ENCODE measurements at places on chromosomes 3 and 15.

GRCh38 chr3:161413855-161414210 lies 42.5 kb upstream of the SPTSSB start:
- DNase-seq: no peak

DNA sequence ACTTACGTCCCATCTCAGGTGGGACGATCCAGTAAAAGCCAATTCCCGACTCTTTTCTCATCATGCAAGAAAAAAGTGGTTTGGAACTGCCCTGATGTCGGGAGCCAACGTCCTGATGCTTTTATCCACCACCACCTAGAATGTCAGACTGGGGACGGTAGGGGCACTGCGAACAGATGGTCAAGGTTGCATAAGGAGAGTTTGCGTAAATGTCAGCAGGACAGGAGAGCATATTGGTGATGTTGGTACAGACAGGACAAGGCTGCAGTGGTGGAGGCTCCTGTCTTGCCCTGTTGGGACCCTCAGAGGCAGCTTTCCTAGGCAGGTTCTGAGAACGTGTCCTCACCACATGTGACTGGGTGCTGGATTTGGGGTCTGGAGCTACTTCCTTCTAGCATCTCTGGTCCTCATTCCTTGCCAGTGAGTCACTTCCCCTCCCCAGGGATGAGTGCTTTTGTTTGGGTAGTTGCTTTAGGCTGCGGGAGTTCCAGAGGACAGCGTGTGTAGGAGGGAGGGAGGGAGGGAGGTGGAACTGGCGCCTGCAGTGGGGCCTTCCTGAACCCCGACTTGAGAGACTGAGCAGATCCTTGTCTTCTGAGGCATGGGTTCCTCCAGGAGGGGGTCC lies 21.0 kb downstream of the THSD4 start:
- no peak for DNase-seq

DNA sequence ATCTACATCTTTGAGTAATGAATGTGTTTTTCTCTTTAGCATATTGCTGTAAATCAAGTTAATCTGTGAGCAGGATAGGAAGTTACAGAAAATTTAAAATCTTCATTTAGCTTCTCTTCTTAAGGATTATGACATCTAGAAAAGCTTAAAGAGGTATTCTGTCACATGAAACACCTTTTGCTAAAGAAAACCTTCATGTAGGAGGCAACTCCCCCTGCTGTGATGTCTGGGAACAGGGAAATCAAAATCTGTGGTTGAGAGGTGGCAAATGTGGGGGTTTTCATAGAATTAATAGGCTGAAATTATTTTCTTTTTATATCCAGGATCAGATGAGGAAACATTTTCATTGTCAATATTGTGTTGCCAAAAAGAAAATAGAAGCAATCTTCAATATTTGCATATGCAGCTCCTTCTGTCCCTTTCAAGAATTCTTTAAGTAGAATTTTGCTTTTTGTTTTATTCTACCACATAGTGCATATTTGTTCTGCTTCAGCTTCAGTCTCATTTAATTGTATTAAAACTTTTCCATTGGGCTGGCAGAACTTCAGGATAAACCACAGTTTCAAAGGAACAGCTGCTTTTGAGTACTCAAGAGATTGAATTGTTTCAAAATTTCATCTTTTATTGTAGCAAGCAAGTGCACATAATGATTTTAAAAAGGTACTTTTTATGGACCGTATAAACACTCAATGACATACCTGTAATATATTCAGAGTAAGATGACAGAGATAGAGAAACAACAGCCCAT lies 128.4 kb downstream of the RAP2B start:
- no peak for DNase-seq

- no peak for DNase-seq
These were observed 53.1 kb upstream of the PRR23E start for GRCh38 chr3:127139601-127140500.

- no peak for DNase-seq
These were observed 287.1 kb upstream of the PPP2R3A start for GRCh38 chr3:135678386-135678785.

DNA sequence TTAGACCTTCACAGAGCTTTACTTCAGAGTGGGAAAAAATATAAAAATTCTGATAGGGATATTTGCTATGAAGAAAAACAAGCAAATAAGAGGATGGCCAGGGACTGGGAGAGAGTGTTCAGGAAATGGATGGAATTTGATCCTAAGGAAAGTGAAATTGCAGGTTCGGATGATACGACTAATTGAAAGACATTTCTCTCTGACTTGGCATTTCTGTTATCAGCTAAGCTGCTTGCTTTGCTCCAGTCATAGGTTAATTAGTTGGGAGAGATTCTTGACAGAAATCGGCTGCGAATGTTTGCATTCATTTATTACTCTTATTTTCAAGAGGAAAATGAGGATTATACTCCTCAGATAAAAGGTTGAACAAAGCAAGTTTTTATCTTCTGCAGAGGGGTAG lies 808.7 kb upstream of the NECTIN3 start:
- no peak for DNase-seq

DNA sequence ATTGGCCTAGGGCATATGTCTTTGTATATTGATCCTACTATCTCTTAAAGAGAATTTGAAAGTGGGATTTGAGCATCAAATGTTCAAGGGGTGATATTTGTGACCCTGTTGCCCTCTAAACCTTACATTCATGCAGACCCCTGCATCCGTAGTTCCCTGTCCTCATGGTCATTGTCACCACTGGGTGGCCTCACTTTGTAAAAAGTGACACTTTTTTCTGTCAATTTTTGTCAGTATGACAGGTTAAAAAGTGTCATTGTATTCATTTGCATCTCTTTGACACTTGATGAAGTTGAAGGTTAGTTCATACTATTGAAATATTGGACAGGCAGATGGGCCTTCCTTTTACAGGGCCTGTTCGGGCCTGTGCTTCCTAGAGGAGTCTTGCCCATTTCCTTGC lies 12.3 kb upstream of the KLF15 start:
- no peak for DNase-seq

- DNase-seq: no peak
These were observed 168.7 kb upstream of the TMCO5A start for GRCh38 chr15:37765786-37766185.

GRCh38 chr3:133452641-133453319 lies 52.9 kb downstream of the BFSP2 start:
- DNase-seq: no peak

- no peak for DNase-seq
These were observed 129.9 kb upstream of the OSTN start for GRCh38 chr3:191068946-191069813.

GRCh38 chr15:75362642-75363249 lies 5.7 kb downstream of the MAN2C1 start:
- no peak for DNase-seq

DNA sequence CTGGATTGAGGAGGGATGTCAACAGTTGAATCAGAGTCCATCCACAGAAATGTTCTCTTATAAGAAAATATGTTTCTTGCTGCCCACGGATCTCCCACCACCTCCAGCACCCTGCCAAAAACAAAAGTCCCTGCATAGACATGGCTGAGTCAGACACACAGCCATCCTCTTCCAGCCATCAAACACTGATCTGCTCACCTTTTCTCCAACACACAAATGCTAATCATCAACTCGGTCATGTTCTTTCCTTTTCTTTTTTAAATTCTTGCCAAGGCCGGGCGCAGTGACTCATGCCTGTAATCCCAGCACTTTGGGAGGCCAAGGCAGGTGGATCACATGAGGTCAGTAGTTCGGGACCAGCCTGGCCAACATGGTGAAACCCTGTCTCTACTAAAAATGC lies 110.7 kb upstream of the IL12A start:
- DNase-seq: no peak

- no peak for DNase-seq
These were observed 8.6 kb downstream of the NCEH1 start for GRCh38 chr3:172702256-172702655.

GRCh38 chr15:74869726-74870407 lies 3.3 kb downstream of the SCAMP2 start:
- no peak for DNase-seq

GRCh38 chr15:95277266-95277665 lies 1045.9 kb downstream of the MCTP2 start:
- DNase-seq: peak; percentile 86

DNA sequence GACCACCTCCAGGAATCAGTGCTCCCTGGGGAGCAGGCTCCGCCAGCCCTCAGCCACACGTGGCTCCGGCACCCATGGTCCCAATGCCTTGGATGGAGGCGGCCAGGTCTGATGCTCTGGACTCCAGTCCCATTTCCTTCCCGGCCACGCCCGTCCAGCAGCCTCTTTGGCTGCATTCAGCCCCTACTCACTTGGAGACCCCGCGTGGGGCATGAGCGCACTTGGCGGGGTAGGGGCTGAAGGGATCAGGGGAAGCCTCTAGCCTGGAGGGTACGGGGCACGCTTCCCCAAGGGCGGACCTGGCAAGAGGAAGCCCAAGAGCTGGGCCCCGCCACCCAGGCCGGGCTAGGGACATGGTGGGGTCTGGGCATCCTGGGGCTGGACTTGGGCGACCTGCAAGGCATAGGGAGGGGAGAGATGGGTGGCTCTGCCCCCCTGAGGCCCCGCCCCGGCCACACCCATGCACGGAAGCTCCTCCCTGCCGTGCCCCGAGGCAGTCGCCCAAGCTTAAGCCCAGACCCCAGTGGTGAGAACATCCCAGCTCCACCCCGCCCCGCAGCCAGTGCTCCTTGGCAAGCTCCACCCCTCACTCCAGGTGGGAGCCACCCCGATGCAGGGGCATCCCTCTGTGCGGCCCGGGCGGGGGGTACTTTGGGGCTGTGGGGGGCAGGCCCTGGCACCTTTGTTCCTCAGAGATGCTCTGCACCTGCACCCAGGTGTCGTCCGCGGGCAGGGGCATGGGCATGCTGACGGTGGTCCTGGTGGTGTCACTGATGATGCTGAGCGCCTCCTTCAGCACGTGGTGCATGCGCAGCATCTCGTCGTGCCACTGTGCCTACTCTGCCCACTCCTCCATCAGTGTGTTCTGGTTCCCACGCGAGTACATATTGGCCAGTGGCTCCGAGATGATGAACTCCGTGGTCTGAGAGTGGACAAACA lies 163.5 kb downstream of the GOLGA6L4 start:
- no peak for DNase-seq

Data from AG04449 (cell line).